Ovary (tissue), 10 donors: ENCODE measurements at places on chromosomes 6 and 20. TPM values are rescaled to one million over a fixed set of nuclear protein-coding genes. Genes with fewer than 3 reads are reported as not detected.

DNA sequence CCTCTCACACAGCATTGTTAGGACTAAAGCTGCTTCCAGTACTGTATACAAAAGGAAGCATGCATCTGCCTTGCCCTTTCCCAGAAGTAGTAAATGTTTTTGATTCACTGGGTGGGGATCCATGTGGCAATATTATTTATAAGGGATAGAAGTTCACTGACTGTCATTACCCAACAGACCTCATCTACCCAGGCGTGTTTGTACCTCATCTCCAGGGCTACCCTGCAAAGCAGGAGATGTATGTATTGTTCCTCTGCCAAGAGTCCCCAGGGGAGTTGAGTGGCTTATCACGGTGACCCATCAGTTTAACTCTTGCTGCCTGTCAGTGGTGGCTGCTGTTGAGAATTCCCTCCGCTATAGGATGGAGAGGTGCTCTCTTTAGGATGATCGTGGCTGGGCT, 42.5 kb downstream of the SLC24A3 start:
- H3K4me1 ChIP-seq = peaks cover 1% of the 10 kb centered on the region
- H3K27ac ChIP-seq = no peak overlapping the region
- DNase-seq = no peak
- no peaks in the 10 kb centered on the region for H3K36me3 ChIP-seq
- no peak overlapping the region for H3K4me3 ChIP-seq

- no peak overlapping the region for H3K4me3 ChIP-seq
- peaks cover 40% of the 10 kb centered on the region for H3K4me1 ChIP-seq
- no peak for DNase-seq
- no peaks in the 10 kb centered on the region for H3K36me3 ChIP-seq
- H3K27ac ChIP-seq = peak overlapping the region; percentile 89
- no peaks in the 10 kb centered on the region for H3K27me3 ChIP-seq
Measured at GRCh38 chr20:63951398-63952209, 4.6 kb downstream of the UCKL1 start.

GRCh38 chr6:155782320-155782731, 326.7 kb upstream of the NOX3 start:
- no peaks in the 10 kb centered on the region for H3K36me3 ChIP-seq
- H3K27me3 ChIP-seq = no peaks in the 10 kb centered on the region
- H3K4me3 ChIP-seq = no peak overlapping the region

DNA sequence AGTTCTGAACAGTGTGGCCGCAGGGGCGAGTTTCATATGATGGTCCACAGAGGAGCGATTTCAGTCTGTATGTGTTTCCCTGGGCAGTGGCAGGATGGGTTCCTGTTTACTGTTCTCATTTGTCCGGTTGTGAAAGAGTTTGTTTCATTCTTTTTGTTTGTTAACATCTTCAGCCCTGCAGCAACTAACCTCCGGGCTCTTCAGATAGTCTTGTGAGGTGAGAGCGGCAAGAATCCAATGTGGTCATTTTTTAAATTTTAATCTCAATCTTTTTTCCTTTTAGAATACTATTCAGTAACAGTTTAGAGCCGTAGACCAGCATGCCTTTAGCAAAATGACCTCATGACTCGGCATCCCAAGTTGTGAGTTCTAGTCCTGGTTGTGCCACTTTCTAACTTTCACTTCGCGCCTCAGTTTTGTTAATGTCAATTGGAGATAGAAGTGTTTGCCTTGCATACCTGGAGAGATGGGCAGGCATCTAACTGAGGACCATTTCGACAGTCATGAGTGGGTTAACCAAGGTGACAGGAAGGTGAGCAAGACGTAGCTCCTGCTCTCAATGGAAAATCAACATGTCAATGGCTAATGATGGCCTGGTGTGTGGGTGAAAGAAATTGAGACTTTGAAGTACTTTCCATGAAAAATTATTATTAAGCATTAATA, 38.5 kb upstream of the PXDC1 start:
- H3K36me3 ChIP-seq = no peaks in the 10 kb centered on the region
- no peak overlapping the region for H3K4me3 ChIP-seq
- H3K4me1 ChIP-seq = peaks cover 2% of the 10 kb centered on the region
- no peak overlapping the region for H3K27ac ChIP-seq
- no peaks in the 10 kb centered on the region for H3K27me3 ChIP-seq

- peaks cover 3% of the 10 kb centered on the region for H3K4me1 ChIP-seq
- no peaks in the 10 kb centered on the region for H3K36me3 ChIP-seq
- DNase-seq = no peak
- no peak overlapping the region for H3K27ac ChIP-seq
- H3K27me3 ChIP-seq = no peaks in the 10 kb centered on the region
- H3K4me3 ChIP-seq = no peak overlapping the region
Measured at GRCh38 chr6:47262231-47262630, 47.5 kb downstream of the TNFRSF21 start.

DNA sequence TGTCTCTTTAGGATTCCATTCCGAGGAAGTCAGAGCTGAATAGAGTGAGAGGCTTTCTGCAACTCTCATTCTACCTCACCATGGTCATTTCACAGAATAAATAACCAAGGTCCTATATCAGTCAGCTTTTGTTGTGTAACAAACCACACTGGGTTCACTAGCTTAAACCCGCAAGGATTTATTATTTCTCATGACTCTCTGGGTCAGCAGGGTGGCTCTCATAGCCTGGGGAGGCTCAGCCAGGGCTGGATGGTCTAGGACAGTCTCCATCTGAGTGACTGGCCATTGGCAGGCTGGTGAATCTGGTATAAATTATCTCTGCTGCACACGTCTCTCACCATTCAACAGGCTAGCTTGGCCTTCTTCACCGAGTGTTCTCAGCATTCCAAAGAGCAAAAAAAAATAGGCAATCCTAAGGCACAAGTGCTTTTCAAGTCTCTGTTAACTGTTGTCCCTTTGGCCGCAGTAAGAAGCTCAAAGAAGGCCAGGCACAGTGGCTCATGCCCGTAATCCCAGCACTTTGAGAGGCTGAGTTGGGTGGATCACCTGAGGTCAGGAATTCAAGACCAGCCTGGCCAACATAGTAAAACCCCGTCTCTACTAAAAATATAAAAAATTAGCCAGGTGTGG, 39.7 kb downstream of the ISM1 start:
- no peaks in the 10 kb centered on the region for H3K4me1 ChIP-seq
- H3K27me3 ChIP-seq = no peaks in the 10 kb centered on the region
- no peak overlapping the region for H3K27ac ChIP-seq
- no peak overlapping the region for H3K4me3 ChIP-seq

DNA sequence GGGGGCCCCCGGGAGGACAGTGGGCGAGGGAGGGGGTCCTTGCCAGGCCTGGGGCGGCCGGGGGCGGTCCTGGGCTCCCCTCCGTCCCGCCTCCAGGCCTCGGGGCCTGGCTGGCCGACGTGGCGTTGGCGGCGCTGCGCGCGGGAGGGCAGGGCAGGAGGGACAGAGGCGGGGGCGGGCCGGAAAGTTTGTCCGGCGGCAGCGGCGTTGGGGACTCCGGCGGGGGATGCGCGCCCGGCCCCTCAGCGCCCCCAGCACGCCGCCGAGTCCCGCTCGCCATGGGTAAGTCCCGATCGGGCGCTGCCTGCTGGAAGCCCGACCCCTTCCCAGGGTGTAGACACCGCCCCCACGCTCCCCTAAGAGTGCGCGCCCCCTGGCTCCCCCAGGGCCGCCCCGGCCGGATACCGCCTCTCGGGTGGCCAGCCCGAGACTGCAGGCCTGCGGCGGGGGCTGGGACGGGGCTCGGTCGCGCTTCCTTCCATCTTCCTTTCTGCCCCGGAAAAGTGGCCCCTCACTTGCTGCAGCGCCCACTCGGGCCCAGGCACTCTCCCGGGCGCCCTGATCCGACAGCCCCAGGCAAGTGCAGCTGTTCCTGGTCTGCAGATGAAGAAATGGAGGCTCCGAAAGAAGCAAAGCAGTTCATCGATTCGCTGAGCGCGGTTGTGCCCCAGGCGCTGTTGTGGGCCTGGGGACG, at the start of gene SLC2A10:
SLC2A10 (plus strand) TSS at position 191 of the 694 bp plus-strand sequence; CDS start at position 279, 88 bp downstream.
- H3K4me1 ChIP-seq = peaks cover 17% of the 10 kb centered on the region
- no peaks in the 10 kb centered on the region for H3K27me3 ChIP-seq
- H3K36me3 ChIP-seq = no peaks in the 10 kb centered on the region

DNA sequence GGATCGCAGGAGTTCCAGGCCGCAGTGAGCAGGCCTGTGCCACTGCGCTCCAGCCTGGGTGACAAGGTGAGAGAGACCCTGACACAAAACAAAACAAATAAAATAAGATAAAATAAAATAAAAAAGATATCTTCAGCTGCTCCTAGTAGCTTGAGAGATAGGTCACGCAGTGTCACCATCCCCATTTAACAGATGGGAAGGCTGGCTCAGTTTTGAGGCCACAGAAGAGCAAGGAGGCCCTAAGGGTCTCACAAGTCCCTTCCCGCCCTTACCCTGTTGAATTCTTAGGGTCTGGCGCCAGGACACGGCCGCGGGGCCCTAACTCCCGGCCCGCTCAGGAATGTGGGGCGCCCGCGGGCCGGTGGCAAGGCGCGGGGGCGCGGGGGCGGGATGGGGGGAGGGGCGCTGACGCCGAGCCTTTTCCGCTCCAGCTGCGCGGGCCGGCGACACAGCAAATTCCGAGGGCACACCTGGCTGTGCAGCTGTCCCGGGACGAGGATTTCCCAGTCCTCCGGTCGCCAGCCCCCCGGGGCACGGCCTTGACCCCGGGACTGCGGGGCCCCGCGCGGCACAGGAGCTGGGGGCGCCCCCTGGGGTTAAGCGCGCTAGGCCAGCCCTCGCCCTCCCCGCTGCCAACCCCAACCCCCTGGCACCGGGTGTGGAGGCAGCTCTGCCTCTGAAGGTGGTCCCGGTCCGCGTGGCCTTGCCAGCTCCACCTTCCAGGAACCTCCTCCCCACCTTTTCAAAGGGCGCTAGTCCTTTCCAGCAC, 10.3 kb upstream of the R3HDML start:
- no peak for DNase-seq
- no peaks in the 10 kb centered on the region for H3K36me3 ChIP-seq
- no peak overlapping the region for H3K27ac ChIP-seq
- H3K4me1 ChIP-seq = no peaks in the 10 kb centered on the region
- no peaks in the 10 kb centered on the region for H3K27me3 ChIP-seq
- peak overlapping the region; percentile 23 for H3K4me3 ChIP-seq

GRCh38 chr6:71181565-71181964, 107.0 kb upstream of the OGFRL1 start:
- no peak overlapping the region for H3K27ac ChIP-seq
- no peaks in the 10 kb centered on the region for H3K4me1 ChIP-seq
- H3K27me3 ChIP-seq = no peaks in the 10 kb centered on the region
- no peaks in the 10 kb centered on the region for H3K36me3 ChIP-seq

DNA sequence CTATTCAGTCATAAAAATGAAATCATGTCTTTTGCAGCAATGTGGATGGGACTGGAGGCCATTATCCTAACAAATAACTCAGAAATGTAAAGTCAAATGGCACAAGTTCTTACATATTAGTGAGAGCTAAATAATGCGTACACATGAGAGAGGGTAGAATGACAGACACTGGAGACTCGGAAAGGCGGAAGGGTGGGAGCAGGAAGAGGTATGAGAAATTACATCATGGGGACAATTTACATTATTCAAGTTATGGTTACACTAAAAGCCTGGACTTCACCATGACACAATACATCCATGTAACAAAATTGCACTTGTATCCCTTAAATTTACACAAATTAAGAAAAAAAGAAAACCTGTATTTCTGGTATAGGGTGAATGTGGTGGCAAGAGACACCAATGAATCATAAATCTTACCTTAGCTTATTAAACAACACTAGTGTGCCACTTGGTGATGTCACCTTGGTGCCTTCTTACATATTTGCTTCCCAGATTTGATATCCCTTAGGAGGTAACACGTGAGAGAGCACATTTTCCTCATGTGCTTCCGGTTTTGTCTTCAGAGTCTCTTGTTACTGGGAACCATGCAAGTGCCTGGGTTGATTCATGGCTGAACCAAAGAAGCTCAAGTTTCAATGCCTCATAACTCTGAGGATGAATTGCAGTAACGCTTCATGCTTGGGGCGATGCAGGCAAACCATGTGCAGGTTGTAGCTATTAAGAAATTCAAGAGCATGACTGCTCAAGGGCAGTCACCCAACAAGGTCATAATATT, 84.6 kb downstream of the DCDC2 start:
- H3K4me3 ChIP-seq = no peak overlapping the region
- H3K27ac ChIP-seq = no peak overlapping the region
- H3K36me3 ChIP-seq = no peaks in the 10 kb centered on the region
- no peaks in the 10 kb centered on the region for H3K27me3 ChIP-seq
- no peaks in the 10 kb centered on the region for H3K4me1 ChIP-seq

DNA sequence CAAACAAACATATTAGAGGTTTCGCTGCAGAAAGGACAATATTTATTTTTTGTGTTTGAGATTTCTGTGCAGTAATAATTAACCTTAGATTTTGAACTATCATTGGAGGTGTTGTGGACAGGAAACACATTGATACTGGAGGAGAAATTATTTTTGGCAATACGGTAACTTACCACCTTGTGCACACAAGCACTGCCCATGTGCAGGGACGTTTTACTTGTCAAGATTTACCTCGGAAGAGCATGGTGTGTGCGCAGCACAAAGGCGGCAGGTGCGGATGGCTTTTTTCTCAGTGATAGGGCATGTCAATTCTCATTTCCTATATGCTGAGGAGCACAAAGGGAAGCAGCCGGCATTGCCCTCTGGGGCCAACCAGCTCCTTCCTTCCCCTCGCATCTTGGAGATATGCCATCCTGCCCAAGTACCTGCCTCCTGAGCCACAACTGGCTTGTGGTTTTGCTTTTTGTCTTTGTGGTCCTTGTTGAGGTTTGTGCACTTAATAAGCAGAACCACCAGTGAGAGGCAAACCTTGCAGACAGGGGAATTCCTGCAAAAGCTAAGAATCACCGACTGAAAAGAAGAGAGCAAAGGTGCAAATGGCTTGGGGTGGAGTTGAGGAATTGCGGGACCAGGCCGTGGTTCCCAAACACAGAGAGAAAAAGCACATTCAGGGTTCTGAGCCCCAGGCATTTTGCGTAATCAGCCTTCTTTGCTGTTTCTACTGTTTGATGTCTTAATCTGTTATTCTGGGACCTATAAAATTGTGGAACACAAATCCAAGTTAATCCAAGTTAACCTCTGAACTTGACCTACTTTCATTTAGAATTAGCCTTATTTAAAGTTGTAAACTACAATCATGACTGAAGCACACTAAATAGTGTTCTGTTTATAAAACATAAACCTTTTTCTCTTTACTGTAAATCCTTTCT, 21.9 kb downstream of the SAMD5 start:
- H3K4me3 ChIP-seq = no peak overlapping the region
- H3K27ac ChIP-seq = no peak overlapping the region
- no peaks in the 10 kb centered on the region for H3K4me1 ChIP-seq
- DNase-seq = no peak

DNA sequence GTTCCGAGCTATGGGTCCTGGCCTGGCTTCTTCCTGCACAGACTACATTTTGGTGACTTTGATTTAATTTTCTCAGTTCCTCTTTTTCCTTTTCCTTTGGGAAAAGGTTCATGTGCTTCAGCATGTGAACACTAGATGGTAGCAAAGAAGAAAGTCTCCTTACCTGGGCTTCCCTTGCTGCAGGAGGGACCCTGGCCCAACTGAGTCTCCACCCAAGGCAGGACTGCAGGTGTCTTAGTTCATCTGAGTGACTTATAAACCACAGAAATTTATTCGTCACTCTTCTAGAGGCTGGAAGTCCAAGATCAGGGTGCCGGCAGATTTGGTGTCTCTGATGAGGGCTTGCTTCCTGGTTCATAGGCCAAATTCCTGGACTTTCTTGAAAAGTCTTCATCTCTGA, 163.2 kb downstream of the SYCP2 start:
- no peaks in the 10 kb centered on the region for H3K36me3 ChIP-seq
- DNase-seq = no peak
- no peaks in the 10 kb centered on the region for H3K27me3 ChIP-seq
- no peak overlapping the region for H3K4me3 ChIP-seq

Gene TBX18
- polyA plus RNA-seq = 1.5 TPM

Gene WFDC12
- polyA plus RNA-seq = not detected

Gene EEF1A2
- polyA plus RNA-seq = 1.3 TPM
